ENCODE measurements at places on chromosomes 7 and 10.

DNA sequence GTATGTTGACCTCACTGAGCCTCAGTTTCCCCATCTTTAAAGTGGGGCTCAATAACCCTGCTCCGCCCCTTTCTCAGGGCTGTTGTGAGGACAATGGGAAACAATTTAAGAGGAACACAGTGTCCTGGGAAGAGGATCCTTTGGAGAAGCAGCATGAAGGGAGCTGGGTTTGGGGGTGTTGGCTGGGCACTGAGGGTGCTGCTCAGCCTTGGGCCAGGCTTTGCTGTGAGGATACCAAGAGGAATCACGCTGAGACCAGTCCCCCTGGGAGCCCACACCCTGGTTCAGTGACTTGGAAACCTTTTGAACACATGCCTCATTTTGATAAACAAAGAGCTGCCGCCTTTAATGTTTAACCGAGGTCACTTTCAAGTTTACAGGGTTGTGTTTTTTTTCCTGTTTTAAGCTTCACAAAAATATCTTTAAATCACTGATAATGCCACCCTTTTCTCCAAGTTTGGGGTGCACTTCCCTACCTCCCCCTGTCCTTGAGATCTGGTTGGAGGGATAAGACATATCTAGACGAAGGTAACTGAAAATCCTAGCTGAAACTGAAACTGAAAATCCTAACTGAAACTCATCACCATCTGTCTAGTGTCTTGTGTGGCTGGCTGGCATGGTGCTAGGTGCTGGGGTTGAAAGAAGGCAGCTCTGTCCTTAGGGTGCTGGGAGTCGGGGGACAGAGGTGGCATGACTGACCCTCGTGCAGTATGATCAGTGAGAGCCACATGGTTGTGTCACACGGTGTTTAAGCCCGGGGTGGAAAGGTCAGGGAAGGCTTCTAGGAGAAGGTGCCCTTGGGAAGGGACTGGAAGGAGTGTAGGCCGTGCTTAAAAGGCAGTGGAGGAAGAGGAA is 27.7 kb downstream of the ZNF775 start:
- DNase-seq, result no peak

- no peak for DNase-seq
These were observed 24.2 kb upstream of the SHH start for GRCh38 chr7:155836216-155837125.

GRCh38 chr7:120955577-120956149 is 5.1 kb downstream of the ING3 start:
- no peak for DNase-seq

DNA sequence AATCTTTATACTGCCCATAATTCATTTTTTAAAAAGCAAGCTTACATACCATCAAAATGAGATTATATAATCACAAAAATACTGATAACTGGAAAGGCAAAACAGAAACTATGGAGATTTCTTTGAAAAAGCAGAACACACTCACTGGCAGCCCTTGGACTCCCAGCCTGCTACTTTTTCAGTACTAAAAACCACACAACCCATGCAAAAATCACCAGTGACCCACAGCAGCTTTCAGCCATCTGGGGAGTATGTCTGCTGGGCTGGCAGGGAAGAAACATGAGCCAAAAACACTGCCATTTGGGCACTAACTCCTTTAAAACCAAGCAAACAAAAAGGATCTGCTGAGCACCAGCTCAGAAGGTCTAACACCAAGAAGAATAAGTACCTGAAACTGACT is 80.0 kb upstream of the DDC start:
- no peak for DNase-seq

- peak; percentile 61 for DNase-seq
These were observed 5.3 kb upstream of the PRKRIP1 start for GRCh38 chr7:102390697-102391484.

GRCh38 chr7:156152390-156152789 is 340.1 kb upstream of the SHH start:
- no peak for DNase-seq

DNA sequence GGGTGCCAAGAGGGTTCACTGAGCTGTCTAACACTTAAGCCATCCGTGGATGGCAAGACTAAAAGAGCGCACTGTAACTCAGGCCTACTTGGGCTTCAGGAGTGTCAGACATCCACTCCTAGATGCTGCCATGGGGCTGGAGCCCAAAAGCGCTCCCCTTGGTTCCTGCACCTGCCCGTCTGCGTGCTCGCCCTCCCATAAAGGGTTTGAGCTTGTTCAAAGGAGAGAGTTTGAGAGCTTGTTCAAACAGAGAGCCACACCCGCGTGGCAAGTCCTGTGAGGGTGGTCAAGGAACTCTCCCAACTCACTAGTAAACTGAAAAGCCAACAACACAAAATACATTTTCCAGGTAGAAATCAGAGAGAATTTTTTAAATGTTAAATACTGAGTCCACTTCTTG is 256.7 kb downstream of the SEMA3A start:
- DNase-seq, result no peak

- no peak for DNase-seq
These were observed 45.5 kb upstream of the STEAP1B start for GRCh38 chr7:22545529-22545928.

DNA sequence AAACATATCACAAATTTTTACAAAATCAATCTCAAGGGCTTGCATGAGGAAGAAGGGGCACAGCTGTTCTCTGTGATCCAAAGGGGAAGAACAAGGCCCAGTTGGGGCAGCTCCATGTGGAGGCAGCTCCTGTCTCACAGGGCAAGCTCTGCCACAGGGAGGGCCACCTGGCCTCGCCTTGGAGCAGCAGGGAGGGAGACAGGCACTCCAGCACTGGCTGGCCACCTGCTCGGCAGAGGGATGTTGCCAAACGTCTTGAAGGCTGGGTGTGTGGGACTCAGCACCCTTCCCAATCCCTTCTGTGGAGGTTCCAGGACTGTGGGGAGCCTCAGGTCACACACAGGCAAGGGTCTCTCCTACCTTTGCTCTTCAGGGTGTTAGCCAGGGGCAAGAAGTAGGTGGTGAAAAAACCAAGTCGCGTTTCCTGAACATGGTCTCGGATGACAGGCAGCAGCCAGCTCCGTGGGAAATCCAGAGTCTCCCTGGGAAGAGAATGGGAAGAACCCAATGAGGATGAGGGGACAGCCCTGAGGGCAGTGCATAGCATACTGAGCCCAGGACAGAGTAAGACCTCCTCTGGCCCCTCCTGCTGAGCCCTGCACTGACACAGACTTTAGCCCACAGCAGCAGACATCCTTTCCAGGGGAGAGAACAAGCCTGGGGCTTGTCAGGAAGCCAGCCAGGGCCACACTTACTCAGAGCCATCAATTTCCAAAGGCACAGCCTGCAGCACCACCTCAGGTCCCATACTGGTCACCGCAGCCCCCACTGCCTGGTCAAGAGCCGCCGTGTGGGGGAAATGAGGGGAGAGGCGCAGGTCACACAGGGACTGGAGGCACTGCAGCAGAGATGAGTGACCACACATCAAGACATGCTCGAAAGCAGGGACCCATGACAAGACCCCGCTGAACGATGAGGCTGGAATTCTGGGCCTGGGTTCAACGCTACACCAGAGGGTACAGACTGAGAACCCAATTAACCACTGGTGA is 21.9 kb downstream of the RRP12 start:
- no peak for DNase-seq

Measured in NCI-H1092 (cell line).